T-helper 1 cell (primary cell): ENCODE measurements at places on chromosomes 4 and X.

DNA sequence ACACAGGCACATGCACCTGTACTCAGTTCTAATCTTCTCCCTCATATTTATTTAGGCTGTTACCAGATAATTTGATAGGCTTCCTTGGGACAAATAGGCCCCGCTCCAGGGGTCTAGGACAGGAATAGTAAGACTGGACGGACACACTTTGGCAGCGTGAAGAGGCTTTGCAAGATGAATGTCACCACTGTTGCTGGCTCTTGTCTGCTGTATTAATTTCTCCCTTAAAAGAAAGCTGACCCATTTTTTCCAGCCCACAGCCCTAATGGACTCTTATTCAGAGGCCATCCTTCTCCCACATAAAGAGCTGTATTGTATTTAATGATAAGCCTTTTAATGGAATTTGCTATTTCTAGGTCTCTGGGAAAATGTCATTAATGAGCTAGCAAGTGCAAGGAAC, 18.0 kb downstream of the FAM184B start:
- DNase-seq = no peak

DNA sequence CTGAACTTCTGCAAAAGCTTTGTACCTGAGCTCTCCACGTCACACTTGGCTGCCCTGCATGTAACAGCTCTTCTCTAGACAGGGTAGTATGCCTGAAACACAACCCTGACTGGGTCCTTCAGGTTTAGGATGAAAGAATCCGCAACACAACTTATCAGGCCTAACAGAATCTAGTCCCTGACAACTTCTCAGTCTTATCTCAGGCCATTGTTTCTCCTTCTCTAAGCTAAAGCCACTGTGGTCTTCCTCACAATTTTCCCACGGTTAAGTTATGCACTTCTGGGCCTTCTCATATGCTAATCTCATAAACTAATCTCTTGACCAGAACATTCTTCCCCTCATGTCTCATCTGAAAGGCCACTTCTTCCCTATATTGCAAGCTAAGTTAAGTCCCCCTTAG, 10.8 kb upstream of the TMPRSS11B start:
- DNase-seq = no peak

- DNase-seq = no peak
Observed at GRCh38 chrX:10047133-10047532, 80.0 kb downstream of the CLDN34 start.

DNA sequence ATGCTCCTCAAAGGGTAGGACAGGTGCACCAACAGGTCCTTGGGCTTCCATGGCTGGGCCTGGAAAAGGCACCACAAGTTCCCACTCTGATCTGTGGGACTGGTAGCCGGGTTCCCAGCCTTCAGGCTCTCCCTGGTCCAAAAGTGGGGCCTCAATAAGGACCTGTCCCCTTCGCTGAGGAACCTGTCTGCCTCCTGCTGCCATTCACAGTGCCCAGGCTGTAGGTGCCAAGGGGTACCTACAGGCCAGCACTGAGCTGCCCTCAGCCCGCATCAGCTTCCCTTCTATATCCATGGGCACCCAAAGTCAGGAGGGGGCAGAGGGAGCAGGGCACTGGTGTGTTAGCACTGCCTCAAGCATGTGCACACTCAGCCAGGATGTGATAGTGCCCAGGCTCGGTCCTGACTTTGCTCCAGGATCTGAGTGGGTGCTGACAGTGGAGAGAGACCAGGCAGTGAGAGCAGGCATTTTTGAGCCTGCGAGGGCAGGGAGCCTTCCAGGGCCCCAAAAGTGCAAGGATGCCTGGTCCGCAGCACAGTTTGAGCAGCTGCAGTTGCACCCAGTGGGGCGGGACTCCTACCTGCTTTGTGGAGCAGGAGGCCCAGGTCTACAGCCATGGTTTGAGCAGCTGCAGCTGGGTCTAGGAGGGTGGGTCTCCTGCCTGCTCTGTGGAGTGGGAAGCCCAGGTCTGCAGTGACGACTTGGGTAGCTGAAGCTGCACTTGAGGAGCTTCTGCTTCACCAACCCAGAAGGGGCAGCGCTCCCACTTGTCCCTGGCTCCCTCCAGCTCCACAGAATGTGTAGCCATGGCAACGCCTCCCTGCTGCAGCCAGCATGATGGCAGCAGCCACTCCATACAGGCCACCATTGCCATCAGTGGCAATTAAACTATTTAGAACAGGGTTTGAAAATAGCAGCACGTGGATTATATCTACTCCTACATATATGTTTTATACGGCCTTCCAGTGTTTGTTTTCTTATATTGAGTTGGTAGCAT, 376.4 kb downstream of the KCTD8 start:
- no peak for DNase-seq

DNA sequence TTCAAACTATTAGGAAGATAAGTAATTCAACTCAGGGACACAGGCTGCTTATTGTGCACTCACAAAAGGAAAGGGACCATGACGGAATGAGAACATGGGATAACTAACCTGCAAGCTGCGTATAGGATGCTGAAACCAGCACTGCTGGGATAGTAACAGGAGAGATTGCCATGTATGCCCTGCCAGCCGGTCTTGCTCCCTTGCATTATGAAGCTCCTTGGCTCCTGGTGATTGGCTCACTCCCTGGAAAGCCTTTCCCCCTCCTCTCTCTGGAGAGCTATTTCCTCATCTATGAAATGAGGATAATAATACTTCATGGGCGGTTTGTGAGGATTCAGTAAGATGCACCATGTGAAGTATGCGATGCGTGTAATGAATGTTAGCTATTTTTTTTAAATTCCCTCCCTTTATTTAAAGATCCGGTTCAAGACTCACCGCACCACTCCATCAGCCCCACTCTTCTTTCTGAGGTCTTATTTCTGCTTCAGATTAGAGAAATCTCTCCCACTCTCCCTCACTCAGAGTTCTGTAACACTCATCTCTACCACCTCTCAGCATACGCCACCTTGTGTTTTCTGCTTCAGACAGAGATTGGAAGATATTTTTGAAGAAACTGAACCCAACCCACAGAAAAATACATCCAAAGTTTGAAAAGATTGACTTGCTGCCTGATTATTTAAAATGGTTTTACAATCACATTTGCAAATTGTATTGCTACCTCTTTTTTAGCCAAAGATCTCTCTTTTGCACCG, 18.4 kb downstream of the MSMO1 start:
- no peak for DNase-seq
